Endothelial cell of umbilical vein (primary cell): ENCODE measurements at places on chromosomes 4 and X. TPM values are rescaled to one million over a fixed set of nuclear protein-coding genes. Genes with fewer than 3 reads are reported as not detected.

F8 gene
- total RNA-seq = 0.67 and 1.1 TPM in 2 replicates

NONO gene
- 465 and 466 TPM in 2 replicates for total RNA-seq

DNA sequence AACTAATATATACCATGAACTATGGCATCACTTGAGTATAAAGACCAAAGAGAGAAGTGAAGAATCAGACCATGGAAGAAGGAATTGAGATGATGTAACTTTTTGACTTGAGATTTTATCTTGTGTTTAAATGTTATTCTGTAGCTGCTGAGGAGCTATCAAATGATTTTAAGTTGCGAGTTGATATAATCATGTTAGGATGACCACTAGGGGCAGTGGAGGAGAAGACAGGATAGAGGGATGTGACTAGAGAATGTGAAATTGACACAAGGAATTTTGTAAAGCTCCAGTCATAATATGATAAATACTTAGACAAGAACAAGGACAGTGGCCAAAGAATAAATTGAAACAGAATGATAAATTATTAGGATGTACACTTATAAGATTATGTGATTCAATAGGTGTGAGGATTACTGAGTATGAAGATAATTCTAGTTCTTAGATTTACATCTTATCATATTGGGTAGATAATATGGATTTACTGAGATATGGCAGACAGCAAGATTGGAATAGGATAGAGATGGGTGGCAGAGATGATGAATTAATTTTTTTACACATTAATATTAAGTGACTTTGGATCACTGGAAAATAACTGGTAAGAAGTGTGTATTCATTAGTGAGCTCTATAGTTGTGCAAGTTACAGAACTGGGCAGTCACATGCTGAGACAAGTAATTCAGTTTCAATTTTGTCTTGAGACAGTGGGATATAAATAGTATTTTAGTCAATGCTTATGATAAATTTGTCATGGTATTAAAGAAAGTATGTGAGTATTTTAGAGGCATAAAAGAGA, 816.0 kb upstream of the PCDH10 start:
- DNase-seq = peak; percentile 8

- DNase-seq = peak; percentile 21
Measured at GRCh38 chr4:78024576-78025091, 32.5 kb upstream of the FRAS1 start.

DNA sequence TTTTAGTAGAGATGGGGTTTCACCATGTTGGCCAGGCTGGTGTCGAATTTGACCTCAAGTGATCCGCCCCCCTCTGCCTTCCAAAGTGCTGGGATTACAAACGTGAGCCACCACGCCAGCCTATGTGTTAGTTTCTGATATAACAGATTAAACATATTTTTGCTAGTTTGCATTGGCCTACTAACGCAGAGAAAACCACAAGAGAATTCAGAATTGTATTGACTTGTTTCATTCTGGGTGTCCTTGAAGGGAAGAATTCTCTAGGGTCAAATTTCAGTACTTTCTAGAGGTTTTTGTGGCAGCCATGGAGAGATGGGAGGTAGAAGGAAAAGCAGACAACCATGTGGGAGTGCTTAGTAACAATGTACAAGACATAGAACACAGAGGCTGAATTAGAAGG, 46.1 kb upstream of the BMPR1B start:
- no peak for DNase-seq
